ENCODE measurements at places on chromosomes 7 and 10.

DNA sequence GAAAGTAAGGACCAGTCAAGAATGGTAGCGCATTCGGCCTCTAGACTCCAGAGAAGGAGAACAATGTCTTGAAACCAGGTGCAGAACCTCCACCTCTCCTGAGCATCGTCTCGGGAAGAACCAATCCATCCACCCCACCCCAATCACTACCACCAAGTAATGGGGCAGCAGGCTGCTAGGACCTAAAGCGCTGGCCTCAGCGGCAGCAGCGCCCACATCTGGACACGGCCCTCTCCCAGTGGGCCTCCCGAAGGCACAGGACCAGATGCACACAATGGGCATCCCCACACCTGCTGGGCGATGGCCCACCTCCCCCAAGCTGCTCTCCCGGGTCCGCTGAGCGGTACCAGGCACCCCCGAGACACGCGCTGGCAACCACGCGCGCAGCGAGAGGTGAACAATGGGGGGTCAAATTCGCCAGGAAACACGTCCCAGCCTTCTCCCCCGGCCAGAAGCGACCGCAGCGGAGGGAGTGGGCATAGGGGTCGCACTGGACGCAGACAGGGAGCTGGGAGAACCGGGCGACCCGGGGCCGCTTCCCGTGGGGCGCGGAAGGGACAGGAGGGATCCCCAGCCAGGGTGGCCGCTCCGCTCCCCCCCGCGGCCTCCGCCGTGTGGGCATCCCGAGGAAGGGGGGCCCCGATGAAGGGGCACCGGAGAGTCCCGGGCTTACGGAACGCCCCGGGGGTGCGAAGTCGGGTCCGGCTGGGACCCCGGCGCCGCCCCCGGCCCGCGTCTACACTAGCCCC lies 506 bp downstream of the CTTNBP2 start:
- DNase-seq: no peak

GRCh38 chr10:80518143-80518806 lies 19.4 kb upstream of the SH2D4B start:
- DNase-seq: no peak

- DNase-seq: no peak
Measured at GRCh38 chr10:93465806-93466675, 16.1 kb downstream of the MYOF start.

GRCh38 chr7:6575281-6576023 lies 1.8 kb upstream of the ZDHHC4 start:
- no peak for DNase-seq

DNA sequence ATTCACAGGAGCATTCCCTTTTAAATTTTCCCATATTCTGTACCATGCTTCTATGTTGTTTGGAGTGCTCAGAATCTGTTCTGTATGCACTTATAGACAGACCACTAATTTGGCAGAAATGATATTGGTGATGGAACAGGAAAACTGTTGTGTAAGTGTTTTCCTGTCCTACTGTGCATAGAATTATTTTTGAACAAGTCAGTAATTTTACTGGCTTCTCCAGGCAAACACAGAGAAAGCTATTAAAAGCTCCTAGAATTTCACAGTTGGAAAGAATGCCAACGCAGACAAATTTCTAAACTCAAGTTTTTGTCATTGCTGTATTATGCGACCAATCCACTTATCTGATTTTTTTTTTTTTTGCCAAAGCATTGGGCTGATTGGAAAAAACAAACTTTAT lies 55.7 kb downstream of the ANKMY2 start:
- no peak for DNase-seq

GRCh38 chr7:102255501-102255900 lies 31.2 kb upstream of the SH2B2 start:
- DNase-seq: no peak

- no peak for DNase-seq
Measured at GRCh38 chr10:84693006-84693405, 364.6 kb downstream of the CCSER2 start.

GRCh38 chr10:75718991-75719390 lies 287.6 kb downstream of the LRMDA start:
- no peak for DNase-seq

DNA sequence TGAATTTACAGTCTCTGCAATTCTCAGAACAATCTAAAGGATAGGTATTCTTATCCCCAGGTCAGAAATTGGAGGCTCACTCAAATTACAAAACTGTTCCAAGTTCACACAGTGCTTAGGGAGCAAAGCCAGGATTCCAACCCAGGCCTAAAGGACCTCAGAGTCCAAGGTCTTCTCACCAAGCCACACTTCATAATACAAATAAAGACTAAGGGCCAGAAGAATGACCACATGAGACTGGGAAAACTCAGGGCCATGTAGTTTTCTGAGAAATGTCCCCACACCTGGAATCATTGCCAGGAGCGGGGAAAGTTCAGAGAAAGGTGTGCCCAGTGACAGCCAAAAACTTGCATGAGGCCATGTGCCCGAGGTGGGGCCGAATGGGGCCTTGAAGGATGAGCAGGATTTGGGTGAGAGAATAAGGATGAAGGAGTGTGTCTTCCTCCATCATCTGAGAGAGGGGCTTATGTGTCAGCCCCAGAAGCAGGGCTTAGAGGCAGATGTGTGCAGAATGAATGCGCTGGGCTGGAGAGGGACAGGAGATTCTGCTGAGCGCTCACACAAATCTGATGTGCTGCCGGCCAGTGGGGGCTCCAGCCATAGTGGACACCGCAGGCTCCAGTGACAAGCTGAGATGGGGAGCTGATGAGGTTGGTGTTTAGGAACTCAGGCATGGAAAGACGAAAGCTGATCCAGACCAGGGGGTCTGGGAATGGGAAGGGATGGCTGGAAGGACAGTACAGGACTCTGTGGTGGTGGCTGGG lies 35.9 kb downstream of the BLNK start:
- DNase-seq: no peak

- no peak for DNase-seq
Measured at GRCh38 chr7:84009782-84010181, 184.8 kb downstream of the SEMA3A start.

DNA sequence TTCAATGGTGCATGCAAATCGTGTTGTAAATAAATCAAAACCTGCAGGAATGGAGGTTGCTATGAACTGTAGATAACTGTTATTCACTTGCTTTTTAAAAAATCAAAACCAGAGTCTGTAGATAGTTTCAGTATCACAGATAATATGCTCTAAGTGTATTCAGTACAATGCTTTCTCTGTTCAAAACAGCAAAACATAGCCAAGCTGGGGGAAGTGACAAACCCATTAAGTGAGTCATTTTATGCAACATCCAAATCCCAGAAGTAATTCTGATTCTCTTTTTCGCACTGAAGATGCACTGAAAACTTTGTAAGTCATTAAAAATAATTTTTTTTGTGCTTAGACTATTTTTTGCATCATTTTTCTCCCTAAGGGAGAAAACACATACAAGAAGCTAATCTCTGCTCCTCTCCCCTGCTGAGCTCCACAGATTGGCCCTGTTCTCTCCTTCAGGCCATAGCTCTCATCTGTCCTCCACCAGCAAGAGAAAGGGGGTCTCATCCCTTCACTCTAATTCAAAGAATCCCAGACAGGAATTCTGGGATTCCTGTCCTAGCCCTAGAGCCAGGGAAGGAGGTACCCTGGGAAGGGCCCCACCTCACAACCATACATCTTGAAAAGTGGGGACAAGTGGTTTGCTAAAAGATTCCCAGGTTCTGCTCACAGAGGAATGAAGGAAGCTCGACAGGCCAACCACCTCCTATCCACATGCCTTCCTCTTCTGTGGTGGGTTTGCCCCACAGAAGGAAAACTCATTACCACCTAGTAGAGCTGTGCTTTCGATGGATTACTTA lies 4.9 kb downstream of the PRTFDC1 start:
- DNase-seq: no peak

All from effector memory CD4-positive, alpha-beta T cell (primary cell).